ENCODE measurements at places on chromosomes 16 and 17. TPM values are rescaled to one million over a fixed set of nuclear protein-coding genes. Genes with fewer than 3 reads are reported as not detected.

The NPIPB2 gene
- total RNA-seq: 6.3 TPM

The SMIM5 gene
- 10.1 TPM for total RNA-seq

The TVP23B gene
- 24.1 TPM for total RNA-seq

The MMP25 gene
- total RNA-seq: 0.80 TPM

The KCNJ2 gene
- 7.5 TPM for total RNA-seq

The OR1F1 gene
- not detected for total RNA-seq

The VASN gene
- 16.6 TPM for total RNA-seq

The HSD17B1 gene
- total RNA-seq: 15.7 TPM

The NACA2 gene
- not detected for total RNA-seq

The CCL16 gene
- not detected for total RNA-seq

The BAIAP3 gene
- total RNA-seq: 2.0 TPM

The RBFOX1 gene
- not detected for total RNA-seq

The TEKT5 gene
- total RNA-seq: not detected

The RSAD1 gene
- 10.8 TPM for total RNA-seq

The TEX14 gene
- total RNA-seq: 0.24 TPM

The HBM gene
- total RNA-seq: not detected

The CACNG5 gene
- total RNA-seq: not detected

The MT1X gene
- 603 TPM for total RNA-seq

The SP2 gene
- 12.7 TPM for total RNA-seq

The CD300E gene
- 0.12 TPM for total RNA-seq

The FAM222B gene
- 12.2 TPM for total RNA-seq

The CLEC19A gene
- not detected for total RNA-seq

The CSH2 gene
- not detected for total RNA-seq

The MATCAP1 gene
- 7.8 TPM for total RNA-seq

The RAI1 gene
- total RNA-seq: 20.4 TPM

The TBC1D3C gene
- total RNA-seq: not detected

The PPP4C gene
- 112 TPM for total RNA-seq
